ENCODE measurements at places on chromosomes 5 and 9.

- H3K27ac ChIP-seq: no peak overlapping the region
- no peaks in the 10 kb centered on the region for H3K4me1 ChIP-seq
- H3K4me3 ChIP-seq: no peak overlapping the region
- no peak for DNase-seq
- no peaks in the 10 kb centered on the region for H3K27me3 ChIP-seq
These were observed 300.1 kb downstream of the TMEM167A start for GRCh38 chr5:82777106-82777505.

GRCh38 chr9:129752900-129753729 lies at the start of gene PTGES:
PTGES (minus strand) TSS chr9:129753042; CDS start chr9:129753012, 30 bp downstream.
- no peak within 1 kb of the TSS for H3K27ac ChIP-seq
- H3K27me3 ChIP-seq: no peaks in the 10 kb centered on the region
- H3K36me3 ChIP-seq: no peaks in the 10 kb centered on the region
- H3K4me3 ChIP-seq: no peak within 1 kb of the TSS

GRCh38 chr9:5671711-5672353 lies 42.9 kb downstream of the RIC1 start:
- DNase-seq: no peak
- H3K27me3 ChIP-seq: no peaks in the 10 kb centered on the region
- no peak overlapping the region for H3K4me3 ChIP-seq

- H3K27me3 ChIP-seq: no peaks in the 10 kb centered on the region
- no peak overlapping the region for H3K4me3 ChIP-seq
- peaks cover 49% of the 10 kb centered on the region for H3K4me1 ChIP-seq
- H3K27ac ChIP-seq: no peak overlapping the region
- H3K36me3 ChIP-seq: no peaks in the 10 kb centered on the region
These were observed 20.1 kb downstream of the DAPK1 start for GRCh38 chr9:87517732-87518131.

GRCh38 chr9:123423311-123423640 lies 67.3 kb downstream of the CRB2 start:
- DNase-seq: no peak
- H3K4me3 ChIP-seq: no peak overlapping the region

GRCh38 chr5:149857499-149857898 lies 87.1 kb downstream of the PDE6A start:
- no peaks in the 10 kb centered on the region for H3K36me3 ChIP-seq
- peaks cover 27% of the 10 kb centered on the region for H3K4me1 ChIP-seq
- DNase-seq: no peak
- H3K27me3 ChIP-seq: no peaks in the 10 kb centered on the region

DNA sequence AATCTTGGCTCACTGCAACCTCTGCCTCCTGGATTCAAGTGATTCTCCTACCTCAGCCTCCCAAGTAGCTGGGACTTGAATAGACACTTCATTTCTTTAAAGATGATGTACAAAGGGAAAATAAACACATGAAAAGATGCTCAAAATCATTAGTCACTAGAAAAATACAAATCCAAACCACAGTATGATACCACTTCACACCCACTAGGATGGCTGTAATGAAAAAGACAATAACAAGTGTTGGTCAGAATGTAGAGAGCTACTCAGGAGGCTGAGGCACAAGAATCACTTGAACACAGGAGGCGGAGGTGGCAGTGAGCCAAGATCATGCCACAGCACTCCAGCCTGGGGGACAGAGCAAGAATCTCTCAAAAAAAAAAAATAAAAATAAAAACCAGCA lies 13.0 kb downstream of the F2RL2 start:
- no peaks in the 10 kb centered on the region for H3K4me1 ChIP-seq
- no peak overlapping the region for H3K4me3 ChIP-seq
- H3K36me3 ChIP-seq: no peaks in the 10 kb centered on the region
- H3K27me3 ChIP-seq: no peaks in the 10 kb centered on the region

DNA sequence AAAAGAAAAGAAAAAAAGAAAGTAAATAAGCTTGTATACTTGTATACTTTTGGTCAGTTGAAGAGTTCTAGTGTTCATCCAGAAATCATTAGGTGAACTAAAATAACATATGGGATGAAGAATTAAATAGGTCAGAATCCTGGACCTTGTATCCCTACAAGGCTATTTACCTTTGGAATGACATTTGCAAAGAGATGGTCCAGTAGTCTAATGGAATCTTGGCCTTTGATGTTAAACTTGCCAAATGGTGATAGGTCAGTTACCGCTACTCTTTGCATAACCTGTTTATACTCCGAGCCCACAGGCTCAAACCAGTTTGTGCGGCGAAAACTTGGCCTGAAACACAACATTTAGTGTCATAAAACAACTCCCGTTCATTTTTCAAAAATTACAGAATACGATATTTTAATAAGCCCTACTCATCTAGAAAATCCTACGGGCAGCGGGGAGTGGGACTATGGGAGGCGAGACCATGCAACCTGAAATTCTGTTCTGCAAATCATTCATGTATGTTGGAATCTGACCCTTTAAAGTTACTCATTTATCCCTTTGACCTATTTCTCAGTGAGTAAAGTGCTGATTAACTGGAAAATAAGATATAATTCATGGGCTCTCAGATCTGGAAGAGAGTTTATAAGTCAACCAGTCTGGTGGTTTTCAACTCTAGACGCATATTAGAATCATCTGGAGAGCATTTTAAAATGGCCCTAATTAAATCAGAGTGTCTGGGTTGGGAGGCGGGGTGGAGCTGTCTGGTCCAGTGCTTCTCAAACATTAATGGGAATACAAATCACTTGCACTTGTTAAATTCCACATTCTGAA lies 38.6 kb downstream of the DMGDH start:
- H3K27me3 ChIP-seq: no peaks in the 10 kb centered on the region
- no peak overlapping the region for H3K27ac ChIP-seq
- H3K4me1 ChIP-seq: no peaks in the 10 kb centered on the region

DNA sequence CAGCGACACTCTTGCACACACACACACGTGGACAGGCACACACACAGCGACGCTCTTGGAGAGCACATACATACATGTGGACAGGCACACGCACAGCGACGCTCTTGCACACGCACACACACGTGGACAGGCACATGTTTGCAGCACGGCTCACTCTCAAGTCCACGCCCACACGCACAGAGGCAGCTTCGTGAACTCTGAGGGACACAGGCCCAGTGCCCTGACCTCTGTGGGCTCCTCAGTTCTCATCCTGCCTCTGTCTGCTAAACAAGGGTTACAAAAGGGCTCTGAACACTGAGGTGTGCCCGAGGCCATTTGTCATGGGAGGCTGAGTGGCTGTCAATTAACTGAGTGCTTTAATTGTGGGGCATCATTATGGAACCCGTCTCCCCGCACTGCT lies 558.8 kb upstream of the ADAMTS16 start:
- no peaks in the 10 kb centered on the region for H3K27me3 ChIP-seq
- H3K36me3 ChIP-seq: no peaks in the 10 kb centered on the region
- no peak overlapping the region for H3K27ac ChIP-seq
- H3K4me1 ChIP-seq: no peaks in the 10 kb centered on the region
- no peak for DNase-seq
- no peak overlapping the region for H3K4me3 ChIP-seq

- peak overlapping the region; percentile 85 for H3K27ac ChIP-seq
- H3K4me1 ChIP-seq: peaks cover 32% of the 10 kb centered on the region
- no peaks in the 10 kb centered on the region for H3K27me3 ChIP-seq
- H3K36me3 ChIP-seq: no peaks in the 10 kb centered on the region
These were observed 786 bp upstream of the NTNG2 start for GRCh38 chr9:132160802-132161742.

DNA sequence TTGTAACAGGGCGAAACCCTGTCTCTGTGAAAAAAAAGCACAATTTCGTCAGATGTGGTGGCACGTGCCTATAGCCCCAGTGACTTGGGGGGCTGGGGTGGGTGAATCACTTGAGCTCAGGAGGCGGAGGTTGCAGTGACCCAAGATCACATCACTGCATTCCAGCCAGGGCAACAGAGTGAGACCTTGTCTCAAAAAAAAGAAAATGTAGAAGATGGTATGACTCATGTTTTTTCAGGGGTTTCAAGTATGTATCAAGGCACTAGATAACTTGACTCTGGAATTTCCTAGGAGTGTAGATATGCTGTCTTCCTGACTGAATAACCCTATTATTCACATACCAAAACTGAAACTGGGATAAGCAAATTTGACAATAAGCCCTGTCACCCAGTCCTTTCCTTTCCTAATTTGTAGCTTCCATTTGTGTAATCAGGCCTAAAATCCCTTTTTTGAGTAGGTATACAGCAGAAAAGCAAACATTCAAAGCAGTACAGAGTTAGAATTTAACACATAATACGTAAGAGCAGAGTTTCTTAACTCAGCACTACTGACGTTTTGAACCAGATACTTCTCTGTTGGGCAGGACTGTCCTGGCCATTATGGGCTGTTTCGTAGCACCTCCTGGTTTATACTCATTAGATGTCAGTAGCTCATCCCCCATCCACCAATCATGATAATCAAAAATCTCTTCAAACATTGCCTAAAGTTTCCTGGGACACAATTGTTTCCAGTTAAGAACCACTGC lies 17.3 kb upstream of the ANKRD18B start:
- H3K27ac ChIP-seq: peak overlapping the region; percentile 59
- H3K4me3 ChIP-seq: peak overlapping the region; percentile 3
- DNase-seq: no peak
- H3K36me3 ChIP-seq: no peaks in the 10 kb centered on the region

- no peak for DNase-seq
- H3K27ac ChIP-seq: no peak overlapping the region
- H3K36me3 ChIP-seq: no peaks in the 10 kb centered on the region
- H3K4me1 ChIP-seq: no peaks in the 10 kb centered on the region
- H3K4me3 ChIP-seq: no peak overlapping the region
These were observed 31.5 kb downstream of the CCDC171 start for GRCh38 chr9:15584379-15584778.

- H3K27ac ChIP-seq: no peak overlapping the region
- H3K36me3 ChIP-seq: no peaks in the 10 kb centered on the region
- DNase-seq: no peak
- no peaks in the 10 kb centered on the region for H3K4me1 ChIP-seq
- H3K4me3 ChIP-seq: no peak overlapping the region
These were observed 249.6 kb downstream of the IZUMO3 start for GRCh38 chr9:24296124-24296523.

- no peak for DNase-seq
- H3K36me3 ChIP-seq: no peaks in the 10 kb centered on the region
- no peak overlapping the region for H3K4me3 ChIP-seq
- H3K27ac ChIP-seq: no peak overlapping the region
- peaks cover 12% of the 10 kb centered on the region for H3K4me1 ChIP-seq
These were observed 25.0 kb upstream of the IL17B start for GRCh38 chr5:149403923-149404745.

DNA sequence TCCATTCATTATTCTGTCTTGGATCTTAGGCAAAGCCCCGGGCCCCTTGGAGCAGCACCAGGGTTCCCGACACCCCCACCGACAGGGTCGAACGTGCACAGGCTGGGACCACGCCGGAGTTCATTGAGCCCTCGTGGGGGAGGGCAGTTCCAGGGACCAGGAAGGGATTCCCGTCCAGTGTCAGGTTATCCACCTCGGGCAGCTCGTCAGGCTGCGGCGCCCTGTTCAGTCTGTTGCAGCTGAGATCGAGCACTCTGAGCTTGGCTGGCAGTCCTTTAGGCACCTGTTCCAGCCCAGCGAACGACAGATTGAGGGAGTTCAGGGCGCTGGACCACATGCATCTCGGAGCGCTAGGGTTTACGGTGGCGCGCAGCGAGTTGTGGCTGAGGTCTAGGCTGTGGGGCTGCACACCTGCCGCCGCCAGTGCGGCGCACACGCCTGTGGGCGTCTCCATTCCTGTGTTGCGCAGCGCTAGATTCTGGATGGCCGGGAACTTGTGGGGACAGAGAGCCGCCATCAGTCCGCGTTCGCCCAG lies 1.1 kb downstream of the CD14 start:
- no peaks in the 10 kb centered on the region for H3K36me3 ChIP-seq
- no peak for DNase-seq
- peak overlapping the region; percentile 89 for H3K27ac ChIP-seq
- H3K27me3 ChIP-seq: no peaks in the 10 kb centered on the region
- H3K4me3 ChIP-seq: peak overlapping the region; percentile 20

All from upper lobe of left lung (tissue), 6 donors.